ENCODE measurements at places on chromosomes 5 and 9.
A peak's percentile ranks its signal among the peaks of the same experiment; 100 is the strongest.

DNA sequence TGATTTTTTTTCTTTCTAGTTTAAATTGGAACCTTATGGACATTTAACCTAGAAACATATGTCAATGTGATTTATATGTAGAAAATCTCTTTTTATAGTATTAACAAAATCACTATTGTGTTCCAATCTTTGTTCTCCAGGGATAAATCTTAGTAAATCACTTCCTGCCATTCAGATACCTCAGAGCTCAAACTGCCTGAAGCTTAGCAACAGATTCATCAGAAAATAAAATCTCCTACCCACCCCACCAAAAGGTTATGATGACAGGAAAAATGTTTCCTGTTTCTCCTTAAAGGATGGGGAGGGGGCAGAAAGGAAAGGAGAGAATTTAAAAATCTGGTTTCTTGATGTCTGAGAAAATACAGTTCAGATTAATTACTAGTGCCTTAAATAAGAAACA is 105.0 kb upstream of the TUT7 start:
- no peak for DNase-seq

DNA sequence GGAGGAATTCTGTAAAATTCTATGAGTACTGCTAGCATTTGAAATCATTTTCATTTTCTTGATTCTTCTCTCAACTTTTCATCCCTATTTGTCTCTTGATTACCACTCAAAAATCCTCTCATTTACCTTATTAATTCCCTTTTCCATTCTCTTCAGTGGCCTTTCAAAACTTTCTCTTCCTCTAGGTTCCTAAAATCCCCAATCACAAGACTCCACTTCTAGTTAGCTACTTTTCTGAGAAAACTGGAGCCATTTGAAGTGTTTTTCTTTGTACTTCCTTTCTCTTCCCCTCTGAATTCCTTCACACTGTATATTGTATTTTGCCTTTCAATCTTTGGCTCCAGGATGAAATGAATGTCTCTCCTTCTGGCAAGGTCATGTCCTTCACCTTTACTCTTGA is 61.3 kb upstream of the NR4A3 start:
- DNase-seq: no peak

GRCh38 chr9:503881-504852 is 289.5 kb downstream of the DOCK8 start:
- DNase-seq: peak; percentile 67

GRCh38 chr5:138975098-138975847 is 100.1 kb upstream of the LRRTM2 start:
- DNase-seq: no peak

DNA sequence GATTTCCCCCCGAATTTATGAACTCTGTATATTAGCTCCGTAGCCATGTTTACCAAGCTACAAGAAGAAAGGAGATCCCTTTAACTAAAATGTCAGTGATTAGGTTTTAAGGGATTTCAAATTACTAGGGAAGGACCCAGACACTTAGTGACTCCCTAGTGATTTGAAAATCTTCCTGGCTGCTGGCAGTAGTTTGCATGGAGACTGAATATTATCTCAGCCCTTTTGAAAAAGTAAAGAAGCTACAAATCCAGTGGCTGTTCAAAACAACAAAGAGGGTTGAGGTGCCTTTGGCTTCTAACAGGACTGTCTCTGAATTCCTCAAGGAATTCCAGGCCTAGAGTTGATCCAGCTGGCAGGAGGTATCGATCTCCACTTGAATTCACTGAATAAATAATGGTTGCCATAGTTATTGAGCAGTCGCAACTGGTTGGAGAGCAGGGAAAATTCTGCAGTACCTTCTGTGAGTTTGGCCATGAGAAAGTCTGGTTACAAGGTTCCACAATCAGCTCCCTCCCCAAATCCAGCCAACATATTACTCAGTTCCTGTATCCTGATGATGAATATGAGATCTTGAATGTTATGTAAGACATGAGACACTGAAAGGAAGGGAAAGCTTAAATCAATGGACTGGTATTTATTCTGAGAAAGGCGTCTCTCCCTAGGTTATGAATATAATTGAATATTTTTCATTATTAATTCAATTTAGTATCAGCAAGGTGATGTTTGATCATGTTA is 37.7 kb downstream of the NR4A3 start:
- no peak for DNase-seq

DNA sequence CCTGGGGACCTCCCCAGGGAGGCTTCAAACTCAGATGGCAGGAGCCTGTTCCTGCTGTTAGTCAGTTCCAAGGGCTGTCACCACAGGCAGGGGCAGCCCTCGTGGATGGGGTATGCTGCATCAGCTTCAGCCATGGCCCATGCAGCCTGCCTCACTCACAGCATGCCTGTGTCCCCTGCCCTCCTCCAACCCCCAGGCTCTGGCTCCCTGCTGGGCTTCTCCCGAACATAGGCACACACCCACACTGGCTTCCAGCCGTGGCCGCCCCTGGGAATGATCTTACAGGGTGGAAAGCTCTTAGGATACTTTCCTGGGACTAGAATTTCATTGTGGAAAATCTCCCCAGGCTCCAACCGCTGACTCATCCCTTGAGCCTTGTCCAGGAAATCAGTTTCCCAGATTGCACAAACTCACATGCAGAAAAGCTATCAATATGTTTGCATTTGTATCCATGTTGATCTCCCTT is 163.8 kb downstream of the SEC61B start:
- DNase-seq: no peak

GRCh38 chr9:19999491-20000057 is 210.7 kb upstream of the SLC24A2 start:
- DNase-seq: no peak

DNA sequence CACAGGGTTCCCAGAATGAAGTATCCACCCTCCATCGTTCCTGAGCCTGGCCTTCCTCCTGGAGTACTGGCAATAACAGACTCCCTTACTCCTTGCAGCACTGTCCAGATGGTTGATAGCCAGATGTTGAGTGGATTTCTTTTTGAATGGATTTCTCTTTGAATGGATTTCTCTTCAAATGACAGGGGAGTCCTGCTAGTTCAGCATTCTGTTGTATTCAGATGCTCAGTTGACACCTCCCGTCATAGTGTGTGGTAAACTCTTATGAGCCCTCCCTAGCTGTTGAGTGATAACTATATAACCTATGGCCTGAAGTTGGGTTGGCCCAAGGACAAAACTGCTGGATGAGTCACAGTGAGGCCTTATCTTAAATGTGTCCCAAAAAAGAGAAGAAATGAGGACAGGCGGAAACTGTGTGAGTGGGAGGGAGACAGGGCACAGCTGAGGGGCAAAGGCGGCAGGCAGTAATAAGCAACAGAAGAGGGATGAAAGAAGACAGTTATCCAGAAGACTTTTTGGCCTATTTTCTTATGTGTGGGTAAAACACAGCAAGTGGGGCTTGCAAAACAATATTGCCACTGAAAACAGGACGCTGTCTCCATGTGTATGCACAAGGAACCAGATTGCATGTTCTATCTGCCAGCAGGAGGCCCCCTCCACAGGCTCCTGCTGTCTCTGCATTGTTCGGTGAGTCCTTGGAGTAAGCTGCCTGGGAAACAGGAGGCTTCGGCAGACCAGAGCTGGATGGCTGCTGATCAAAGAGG is 209.5 kb upstream of the S1PR3 start:
- no peak for DNase-seq

GRCh38 chr9:96874201-96874785 is 20.0 kb upstream of the ZNF782 start:
- no peak for DNase-seq

GRCh38 chr9:121956808-121957207 is 136.3 kb downstream of the TTLL11 start:
- DNase-seq: no peak

DNA sequence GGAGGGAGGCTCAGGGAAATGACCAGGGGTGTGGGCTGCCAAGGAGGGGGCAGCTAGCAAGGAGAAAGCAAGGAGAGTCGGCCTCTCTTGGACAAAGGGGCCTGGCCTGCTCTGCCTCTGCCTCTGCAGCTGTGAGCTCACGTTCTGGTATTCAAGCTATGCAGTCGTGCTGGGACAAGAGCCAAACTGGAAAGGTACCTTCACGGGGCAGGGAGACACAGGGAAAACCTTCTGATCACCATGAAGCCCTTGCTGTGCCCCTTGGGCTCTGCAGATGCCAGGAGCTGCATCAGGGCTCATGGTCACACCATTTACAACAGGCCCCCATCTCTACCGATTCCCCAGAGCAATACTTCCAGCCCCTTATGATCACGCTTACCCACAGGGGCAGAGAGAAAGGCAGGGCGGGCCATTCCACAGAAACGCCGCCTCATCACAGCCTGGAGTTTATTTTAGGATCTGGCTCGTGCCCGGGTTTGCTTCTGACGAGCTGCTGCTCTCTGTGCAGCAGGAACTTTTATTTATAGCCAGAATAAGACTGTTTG is 63.2 kb downstream of the PRRT1B start:
- DNase-seq: no peak

DNA sequence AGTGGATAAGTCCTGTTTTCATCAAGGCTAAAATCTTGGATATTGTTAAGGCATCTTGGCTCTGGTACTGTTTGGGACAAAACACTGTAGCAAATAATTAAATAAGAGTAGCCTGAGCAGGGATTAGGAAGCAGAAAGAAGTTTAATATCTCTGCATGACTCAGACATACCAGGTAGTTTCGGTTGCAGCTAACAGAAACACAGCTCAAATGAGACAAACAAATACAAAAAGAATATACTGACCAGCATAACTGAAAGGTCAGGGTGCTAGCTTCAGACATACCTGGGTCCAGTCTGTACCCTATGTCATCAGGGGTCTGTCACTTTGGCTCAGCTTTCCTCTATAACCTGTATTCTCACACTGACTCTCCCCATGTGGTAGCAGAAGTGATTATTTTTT is 156.4 kb upstream of the MAP3K1 start:
- no peak for DNase-seq

DNA sequence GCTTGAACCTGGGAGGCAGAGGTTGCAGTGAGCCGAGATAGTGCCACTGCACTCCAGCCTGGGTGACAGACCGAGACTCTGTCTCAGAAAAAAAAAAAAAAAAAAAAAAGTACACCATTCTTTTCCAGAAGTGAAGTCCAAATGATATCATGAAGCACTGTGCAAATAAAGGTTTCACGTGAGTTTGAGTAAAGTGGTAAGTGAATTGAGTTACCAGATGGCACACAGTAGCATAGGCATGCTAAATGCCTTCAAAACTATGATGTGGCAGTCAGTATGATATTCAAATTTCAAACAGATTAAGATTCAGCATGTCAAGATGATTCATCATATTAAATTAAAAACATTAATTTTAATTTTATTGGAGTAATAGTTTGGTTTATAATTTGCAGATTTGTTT is 195.2 kb downstream of the TAF11L14 start:
- DNase-seq: no peak

DNA sequence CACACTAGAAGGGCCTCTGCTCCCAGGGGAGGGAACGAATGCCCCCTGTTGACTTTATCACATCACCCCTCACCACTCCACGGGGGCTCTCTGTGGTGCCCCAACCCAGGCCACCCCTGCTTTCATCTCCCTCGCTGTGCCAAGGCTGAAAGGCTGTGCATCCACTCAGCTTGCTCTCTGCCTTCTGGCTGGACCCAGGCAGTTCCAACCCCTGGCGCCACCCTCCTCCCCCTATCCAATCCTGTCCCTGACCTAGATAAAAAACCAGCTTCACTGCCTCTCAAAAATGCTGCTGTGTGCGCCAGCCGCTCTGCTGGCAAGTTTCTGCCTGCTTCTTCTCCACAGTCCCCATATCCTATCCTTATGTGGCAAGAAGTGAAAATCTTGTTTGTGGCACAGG is 22.4 kb upstream of the CORO2A start:
- DNase-seq: no peak

GRCh38 chr9:93295456-93296076 is 111.6 kb downstream of the WNK2 start:
- no peak for DNase-seq

- no peak for DNase-seq
These were observed 122.7 kb downstream of the GRIA1 start for GRCh38 chr5:153613144-153613543.

DNA sequence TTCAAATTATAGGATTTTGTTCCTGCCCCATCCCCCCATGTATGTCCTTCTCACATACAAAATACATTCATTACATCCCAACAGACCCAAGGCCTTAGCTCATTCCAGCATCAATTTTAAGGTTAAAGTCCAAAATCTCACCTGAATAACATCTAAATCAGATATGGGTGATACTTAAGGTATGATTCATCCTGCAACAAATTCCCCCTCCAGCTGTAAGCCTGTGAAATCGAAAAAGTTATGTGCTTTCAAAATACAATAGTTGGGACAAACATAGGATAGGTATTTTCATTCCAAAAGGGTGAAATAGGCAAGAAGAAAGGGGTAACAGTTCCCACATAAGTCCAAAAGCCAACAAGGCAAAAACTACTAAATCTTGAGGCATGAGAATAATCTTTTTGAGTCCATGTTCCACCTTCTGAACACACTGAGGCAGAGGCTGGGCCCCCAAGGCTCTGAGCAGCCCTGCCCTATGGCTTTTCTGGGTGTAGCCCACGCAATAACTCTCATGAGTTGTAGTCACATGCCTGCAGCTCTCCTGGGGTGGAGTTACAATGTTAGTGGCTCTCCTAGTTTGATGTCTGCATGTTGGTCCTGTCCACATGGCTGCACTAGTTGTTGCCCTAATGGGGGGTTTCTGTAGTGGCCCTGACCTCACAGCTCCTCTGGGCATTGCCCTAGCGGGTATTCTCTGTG is 243.9 kb upstream of the SMARCA2 start:
- no peak for DNase-seq

- DNase-seq: no peak
These were observed 123.7 kb upstream of the CPEB4 start for GRCh38 chr5:173764332-173765028.

GRCh38 chr5:94043311-94043710 is 301.9 kb upstream of the POU5F2 start:
- no peak for DNase-seq

DNA sequence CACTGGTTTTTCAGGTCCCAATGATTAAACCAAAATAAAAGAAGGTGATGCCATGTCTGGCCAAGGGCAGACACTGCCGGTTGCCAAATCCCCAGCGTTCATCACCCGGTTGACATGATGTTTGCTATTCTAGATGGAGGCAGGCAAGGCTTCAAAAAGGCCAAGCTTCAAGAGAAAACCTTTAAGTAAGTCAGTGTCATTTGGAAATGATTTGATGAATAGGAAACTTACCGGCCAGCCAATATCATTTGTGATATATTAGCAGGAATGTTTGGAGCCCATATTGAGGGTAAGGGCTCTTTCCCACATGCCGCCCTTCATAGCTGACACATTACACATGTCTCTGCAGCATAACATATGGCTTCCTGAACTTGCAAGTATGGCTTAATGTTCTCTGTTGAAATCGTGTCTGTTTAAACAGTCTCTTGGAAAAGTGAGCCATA is 89.5 kb upstream of the TTC23L start:
- no peak for DNase-seq

GRCh38 chr9:137703842-137704508 is 85.2 kb downstream of the EHMT1 start:
- DNase-seq: no peak
